ENCODE measurements at places on chromosomes 7 and 10. TPM values are rescaled to one million over a fixed set of nuclear protein-coding genes. Genes with fewer than 3 reads are reported as not detected.

The H2BK1 gene
- not detected for polyA plus RNA-seq

GRCh38 chr7:2966466-2967078, 77.1 kb downstream of the CARD11 start:
- no peak for DNase-seq

- DNase-seq = no peak
These were observed 32.4 kb upstream of the CCDC7 start for GRCh38 chr10:32413513-32413912.

DNA sequence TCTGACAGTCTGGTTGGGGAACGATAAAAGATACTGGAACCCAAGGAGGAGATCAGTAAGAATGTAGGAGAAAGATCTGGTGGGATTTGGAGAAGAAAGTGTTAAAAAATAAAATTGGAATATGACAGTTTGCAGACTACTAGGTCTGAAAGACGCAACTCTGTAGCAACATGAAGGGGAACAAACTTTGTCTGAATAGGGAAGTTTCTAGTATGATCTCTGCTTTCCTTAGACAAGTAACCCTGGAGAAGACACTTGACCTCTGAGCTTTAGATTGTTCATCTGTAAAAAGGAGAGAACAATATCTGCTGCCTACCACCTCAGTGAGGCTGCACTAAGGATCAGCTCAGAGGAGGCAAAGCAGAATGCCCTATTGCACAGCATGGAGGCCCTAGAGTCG, 3.0 kb upstream of the PRSS1 start:
- no peak for DNase-seq

GRCh38 chr7:127957886-127958285, 73.4 kb downstream of the LRRC4 start:
- no peak for DNase-seq

Measured in hindlimb muscle (tissue), 1 donor.